Stimulated activated CD8-positive, alpha-beta memory T cell treated with anti-CD3 and anti-CD28 coated beads, Interleukin-4, amount 100 ng/mL, for 4 hours (primary cell): ENCODE measurements at places on chromosomes 2 and 18.

GRCh38 chr2:219592736-219593135 is 4.9 kb upstream of the STK11IP start:
- DNase-seq = no peak

DNA sequence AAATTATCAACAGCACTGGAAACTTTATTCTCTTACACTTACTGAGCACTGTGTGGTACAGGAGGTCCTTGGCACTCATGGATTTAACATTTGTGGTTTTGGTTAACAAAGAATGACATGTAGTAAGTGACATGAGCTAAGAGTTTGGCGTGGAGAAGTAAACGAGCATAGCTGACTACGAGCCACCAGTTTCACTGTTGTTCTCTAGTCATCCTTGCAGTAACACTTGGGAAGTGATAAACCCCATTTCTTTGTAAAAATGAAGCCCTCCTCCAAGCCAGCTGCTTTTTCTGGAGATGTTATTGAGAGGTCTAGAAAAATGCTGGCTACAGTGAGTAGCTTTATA is 32.7 kb downstream of the QPCT start:
- DNase-seq = no peak

DNA sequence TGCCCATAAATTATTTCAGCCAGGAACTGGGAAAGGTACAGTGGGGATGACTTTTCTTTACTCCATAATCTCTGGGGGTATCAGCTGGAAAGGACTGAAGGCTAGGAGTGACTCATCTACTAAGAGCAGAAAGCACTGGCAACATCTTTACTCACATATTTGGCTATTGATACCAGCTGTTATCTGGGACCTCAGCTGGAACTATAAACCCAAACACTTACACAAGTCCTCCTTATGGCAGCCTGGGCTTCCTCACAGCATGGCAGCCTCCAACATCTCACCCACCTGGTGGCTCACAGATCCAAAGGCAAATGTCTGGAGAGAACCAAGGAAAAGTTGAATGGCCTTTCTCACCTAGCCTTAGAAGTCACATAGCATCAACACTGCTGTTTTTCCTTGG is 379.0 kb upstream of the RND3 start:
- DNase-seq = no peak

DNA sequence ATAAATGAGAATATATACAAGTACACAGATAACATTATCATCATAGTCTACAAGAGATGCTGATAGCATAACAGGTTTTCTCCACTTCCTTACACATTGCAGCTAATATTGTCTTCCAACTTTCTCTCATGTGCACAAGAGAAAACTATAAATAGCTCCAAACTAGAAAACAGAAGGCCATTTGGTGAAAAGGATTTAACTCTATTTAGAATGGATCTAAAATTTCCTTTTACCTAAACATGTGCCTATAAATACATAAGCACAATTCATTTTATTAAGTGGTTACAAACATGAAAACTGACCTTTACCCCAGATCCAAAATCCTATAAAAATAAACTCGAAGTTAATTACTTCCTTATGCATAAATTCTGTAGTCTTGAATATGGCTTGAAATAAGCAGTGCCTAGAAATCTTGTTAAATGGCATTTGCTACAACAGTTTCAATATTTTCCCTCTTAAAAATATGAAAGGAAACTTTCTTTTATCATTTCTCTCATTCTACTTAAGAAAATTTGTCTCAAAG is 41.6 kb downstream of the SLC25A12 start:
- no peak for DNase-seq

- DNase-seq = no peak
These were observed 188.6 kb upstream of the CDH19 start for GRCh38 chr18:66792466-66792865.

DNA sequence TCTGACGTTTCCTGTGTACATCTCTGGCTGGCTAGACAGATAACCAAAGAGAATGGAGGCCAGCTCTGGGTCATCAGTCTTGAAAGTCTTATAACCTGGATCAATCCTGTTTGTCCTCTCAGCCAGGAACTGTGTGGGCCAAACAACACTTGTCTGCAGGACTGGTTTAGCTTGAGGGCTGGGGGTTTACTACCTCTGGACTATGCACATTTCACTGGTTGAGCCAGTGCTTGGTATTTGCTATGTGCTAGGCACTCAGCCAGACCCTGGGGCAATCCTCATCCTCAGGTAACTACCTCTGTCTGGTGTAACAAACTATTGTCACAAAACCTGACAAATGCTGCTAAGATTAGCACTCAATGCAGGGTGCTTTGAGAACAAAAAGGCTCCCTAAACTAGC is 169.7 kb downstream of the HAUS1 start:
- no peak for DNase-seq

DNA sequence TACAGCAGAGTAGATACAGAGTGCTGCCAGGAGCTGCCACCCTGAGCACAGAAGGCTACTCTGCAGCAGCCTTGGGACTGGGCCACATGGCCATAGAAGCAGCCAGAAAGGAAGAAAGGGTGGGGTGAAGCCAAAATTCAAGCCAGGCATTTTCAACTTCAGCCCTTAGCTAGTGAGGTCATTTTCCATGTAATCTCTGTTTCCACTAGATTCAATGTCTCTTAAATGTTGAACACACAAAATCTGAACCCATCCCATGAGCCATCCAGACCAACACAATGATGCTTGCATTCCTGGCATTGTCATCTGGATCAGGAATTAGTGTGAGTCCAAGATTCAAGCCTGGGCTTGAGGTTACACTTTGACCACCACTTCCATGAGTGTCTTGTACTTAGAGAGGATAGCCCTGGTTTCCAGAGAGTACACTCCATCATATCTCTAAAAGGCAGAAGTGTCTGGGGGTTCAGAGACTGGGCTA is 243.6 kb downstream of the OSR1 start:
- no peak for DNase-seq

DNA sequence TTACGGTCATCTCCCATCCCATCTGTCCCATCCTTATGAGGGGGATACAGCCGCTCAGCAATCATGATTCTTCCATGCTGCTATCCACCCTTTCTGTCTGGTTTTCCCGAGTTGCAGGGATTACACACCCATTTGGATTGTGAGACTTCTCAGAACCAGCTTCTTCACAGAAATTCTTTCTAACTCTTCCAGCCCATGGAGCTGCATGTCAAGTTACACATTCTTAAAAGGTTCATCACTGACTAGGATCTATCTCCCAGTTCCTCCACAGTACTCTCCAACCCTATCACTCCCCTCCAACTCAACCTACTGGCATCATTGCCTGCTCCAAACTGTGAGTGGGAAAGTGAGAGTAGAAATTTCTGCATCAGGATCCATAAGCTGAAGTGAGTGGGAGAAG is 558.2 kb upstream of the TNP1 start:
- no peak for DNase-seq

DNA sequence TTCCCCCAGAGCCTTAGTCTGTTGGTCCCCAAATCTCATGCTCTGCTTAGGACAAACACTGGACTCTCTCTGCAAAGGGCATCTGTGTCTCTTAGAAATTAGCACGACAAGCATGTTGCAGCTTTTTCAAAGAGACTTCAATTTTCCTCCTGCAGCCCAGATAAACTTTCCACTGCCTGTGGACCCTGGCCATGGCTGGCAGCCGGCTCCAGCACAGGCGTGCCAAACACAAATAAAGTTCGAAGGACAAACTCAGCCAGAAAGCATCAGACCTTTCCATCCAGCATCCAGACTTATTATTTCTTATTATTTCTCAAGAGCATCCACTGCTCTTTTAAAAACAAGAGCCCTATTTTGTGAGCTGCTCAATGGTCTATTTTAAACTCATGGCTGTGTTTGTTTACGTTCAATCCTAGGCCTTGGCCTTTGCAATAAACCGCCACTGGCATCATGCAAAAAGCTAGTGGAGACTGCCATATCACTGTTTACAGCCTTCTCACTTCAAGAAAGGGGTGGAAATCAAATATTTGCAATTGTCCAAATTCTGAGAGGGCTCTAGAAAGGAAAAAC is 300.8 kb downstream of the BCL11A start:
- DNase-seq = no peak

- DNase-seq = no peak
These were observed 45.9 kb downstream of the PNO1 start for GRCh38 chr2:68203587-68203986.

- DNase-seq = no peak
These were observed 105.0 kb downstream of the ACKR3 start for GRCh38 chr2:236674646-236675045.

DNA sequence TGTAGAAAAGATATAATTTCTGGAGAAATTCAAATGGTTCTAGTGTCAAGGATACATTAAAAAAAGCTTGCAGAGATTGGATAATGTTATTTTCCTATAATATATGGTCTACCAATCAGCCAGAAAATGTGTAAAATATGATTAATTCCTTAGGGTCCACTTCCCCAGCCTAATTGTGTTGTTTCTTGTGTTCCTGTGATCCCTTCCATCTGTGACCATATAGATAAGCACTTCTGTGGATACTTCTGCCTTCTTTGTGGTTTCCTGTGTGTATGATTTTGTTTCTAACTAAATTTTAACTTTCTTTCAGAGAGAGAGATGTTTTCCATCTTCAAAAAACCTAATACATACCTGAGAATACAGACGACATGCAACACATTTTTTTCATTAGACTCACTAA is 367.1 kb upstream of the PIK3C3 start:
- DNase-seq = no peak

GRCh38 chr2:159177357-159177756 is 109.1 kb downstream of the WDSUB1 start:
- DNase-seq = no peak

DNA sequence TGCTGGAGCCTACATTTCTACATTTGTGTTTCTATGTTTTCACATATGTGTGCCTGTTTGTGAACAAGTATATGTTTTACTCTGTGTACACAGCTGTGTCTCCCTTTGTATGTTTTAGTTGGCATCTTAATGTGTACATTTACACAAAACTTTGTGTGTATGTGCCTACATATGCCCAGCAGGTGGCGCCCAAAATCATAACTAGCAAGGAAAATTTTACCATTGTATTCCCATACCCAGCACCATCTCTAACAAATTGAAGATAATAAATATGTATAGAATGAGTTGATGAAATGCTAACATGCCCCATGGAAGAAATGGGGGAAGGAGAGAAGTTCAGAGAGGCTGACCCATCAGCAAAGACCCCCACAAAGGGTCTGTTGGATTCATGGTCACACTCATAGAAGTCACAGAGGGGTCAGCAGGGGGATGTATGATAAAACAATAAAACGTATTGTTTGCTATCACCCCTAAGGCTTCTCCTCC is 48.1 kb downstream of the PKDCC start:
- peak; percentile 66 for DNase-seq

- no peak for DNase-seq
These were observed 157.0 kb downstream of the CD226 start for GRCh38 chr18:69790649-69791048.

DNA sequence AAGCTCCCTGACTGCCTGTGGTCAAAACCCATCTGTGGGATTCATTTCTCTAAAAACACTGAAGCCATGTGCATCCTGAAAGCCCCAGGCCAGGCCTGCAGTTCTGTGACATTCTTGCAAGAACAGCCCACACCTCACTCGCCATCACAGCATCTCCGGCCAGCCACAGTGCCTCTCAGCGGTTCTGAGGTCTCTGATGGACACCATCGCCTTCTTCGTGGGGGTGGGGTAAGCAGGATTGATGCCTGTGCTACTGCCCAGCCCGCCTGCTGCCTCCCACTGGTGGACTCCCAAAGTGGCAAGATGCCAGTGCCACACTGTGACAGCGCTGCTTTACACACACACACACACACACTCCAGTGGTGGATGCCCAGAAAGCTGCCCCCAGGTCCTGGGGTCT is 5.2 kb upstream of the PRLH start:
- DNase-seq = no peak

GRCh38 chr2:66569321-66569851 is 134.5 kb downstream of the MEIS1 start:
- DNase-seq = no peak
